ENCODE measurements at places on chromosomes 1 and 21. TPM values are rescaled to one million over a fixed set of nuclear protein-coding genes. Genes with fewer than 3 reads are reported as not detected.

DNA sequence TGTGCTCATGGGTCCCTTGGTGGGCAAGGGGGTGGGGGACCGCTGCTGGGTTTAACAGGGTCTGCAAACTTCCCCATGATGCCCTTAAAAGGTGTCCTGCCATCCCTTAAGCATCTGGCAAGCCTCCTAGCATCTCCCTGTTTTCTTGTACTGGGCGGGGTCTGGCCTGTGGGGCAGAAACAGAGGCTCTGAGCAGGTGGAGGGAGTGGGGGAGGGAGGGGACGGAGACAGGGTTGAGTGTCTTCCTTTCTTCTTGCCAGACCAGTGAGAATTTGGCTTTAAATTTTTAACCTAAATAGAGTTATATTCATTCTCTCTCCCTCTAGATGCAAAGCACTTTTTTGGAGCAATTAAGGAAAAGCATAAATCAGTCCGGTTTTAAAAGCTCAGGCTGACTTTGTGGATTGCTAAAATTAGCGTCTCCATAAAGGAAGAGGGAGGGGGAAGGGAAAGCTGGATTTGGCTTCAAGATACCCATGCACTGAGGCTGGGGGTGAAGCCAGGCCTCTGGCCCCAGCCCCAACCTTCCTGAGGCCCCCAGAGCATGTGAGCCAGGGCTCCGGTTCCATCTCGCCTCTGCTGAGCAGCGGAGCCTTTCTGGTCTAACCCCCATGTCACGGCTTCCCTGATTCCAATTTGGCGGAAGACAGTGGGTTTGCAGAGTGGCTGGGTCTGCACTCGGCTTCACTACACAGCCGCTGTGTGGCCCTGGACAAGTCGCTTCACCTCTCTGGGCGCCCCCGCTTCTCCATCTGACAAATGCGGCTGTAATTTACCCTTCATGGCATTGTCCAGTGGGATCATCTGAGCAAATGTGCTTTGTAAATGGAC is 25.3 kb downstream of the IGSF21 start:
- peaks cover 82% of the 10 kb centered on the region for H3K27me3 ChIP-seq
- H3K36me3 ChIP-seq: no peaks in the 10 kb centered on the region
- DNase-seq: no peak
- H3K4me3 ChIP-seq: no peak overlapping the region
- no peaks in the 10 kb centered on the region for H3K4me1 ChIP-seq

- H3K4me1 ChIP-seq: peaks cover 76% of the 10 kb centered on the region
- H3K27ac ChIP-seq: peak overlapping the region; percentile 98
- H3K36me3 ChIP-seq: no peaks in the 10 kb centered on the region
- DNase-seq: peak; percentile 55
- H3K4me3 ChIP-seq: peak overlapping the region; percentile 11
Measured at GRCh38 chr1:234544087-234544579, 65.2 kb upstream of the TARBP1 start.

Gene TNFAIP8L2
- 0.88 TPM for total RNA-seq

Gene MIB2
- 129 TPM for total RNA-seq

Gene CGN
- 0.52 TPM for total RNA-seq

- H3K27me3 ChIP-seq: peaks cover 9% of the 10 kb centered on the region
- no peak overlapping the region for H3K4me3 ChIP-seq
- DNase-seq: no peak
- H3K36me3 ChIP-seq: no peaks in the 10 kb centered on the region
Measured at GRCh38 chr1:23897083-23897482, 16.1 kb downstream of the CNR2 start.

Gene CRABP2
- 0.60 TPM for total RNA-seq

Gene FAM167B
- 7.9 TPM for total RNA-seq

Gene CFH
- total RNA-seq: 36.4 TPM

- DNase-seq: no peak
- no peaks in the 10 kb centered on the region for H3K36me3 ChIP-seq
- H3K27ac ChIP-seq: no peak overlapping the region
- H3K27me3 ChIP-seq: peaks cover 33% of the 10 kb centered on the region
- H3K4me3 ChIP-seq: no peak overlapping the region
Measured at GRCh38 chr1:202205523-202206190, 12.1 kb downstream of the LGR6 start.

Gene LMOD1
- 9.2 TPM for total RNA-seq

- H3K27me3 ChIP-seq: no peaks in the 10 kb centered on the region
- no peak for DNase-seq
- peaks cover 8% of the 10 kb centered on the region for H3K4me1 ChIP-seq
- H3K4me3 ChIP-seq: no peak overlapping the region
- no peak overlapping the region for H3K27ac ChIP-seq
Measured at GRCh38 chr1:116356673-116357072, 16.4 kb upstream of the ATP1A1 start.

DNA sequence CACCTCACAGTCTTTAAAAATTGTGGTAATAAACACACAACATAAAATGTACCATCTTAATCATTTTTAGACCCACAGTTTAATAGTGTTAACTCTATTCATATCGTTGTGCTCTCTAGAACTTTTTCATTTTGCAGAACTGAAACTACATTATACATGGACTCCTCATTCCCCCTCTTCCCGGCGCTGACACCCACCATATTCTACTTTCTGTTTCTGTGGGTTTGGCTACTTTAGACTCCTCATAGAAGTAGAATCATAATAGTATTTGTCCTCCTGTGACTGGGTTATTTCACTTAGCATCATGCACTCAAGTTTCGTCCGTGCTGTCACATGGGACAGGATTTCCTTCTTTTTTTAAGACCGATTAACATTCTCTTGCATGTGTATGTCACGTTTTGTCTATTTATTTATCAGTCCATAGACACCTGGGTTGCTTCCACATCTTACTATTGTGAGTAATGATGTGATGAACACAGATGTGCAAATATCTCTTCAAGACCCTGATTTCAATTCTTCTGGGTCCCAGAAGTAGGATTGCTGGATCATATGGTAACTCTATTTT is 62.9 kb upstream of the TMPRSS2 start:
- DNase-seq: no peak
- peaks cover 56% of the 10 kb centered on the region for H3K27me3 ChIP-seq
- H3K27ac ChIP-seq: no peak overlapping the region

Gene OR2AJ1
- not detected for total RNA-seq

DNA sequence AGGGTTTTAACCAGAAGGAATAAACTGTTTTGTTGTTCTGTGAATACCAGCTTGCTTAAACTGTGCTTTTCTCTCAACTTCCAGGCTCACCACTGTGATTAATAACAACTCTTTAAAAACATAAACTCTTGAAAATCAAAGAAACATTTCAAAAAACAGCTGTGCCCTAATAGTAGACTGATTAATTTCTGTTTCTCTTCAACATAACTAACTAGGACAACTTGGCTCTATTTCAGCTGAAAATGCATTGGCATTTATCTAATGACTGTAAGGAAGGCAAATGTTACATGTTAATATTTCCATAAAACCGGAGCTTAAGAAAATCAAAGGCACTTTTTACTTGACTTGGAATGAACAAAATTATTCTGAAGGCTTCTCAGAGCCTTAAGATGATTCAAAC is 656.1 kb upstream of the NEGR1 start:
- no peak overlapping the region for H3K27ac ChIP-seq
- H3K4me3 ChIP-seq: no peak overlapping the region
- H3K36me3 ChIP-seq: no peaks in the 10 kb centered on the region
- no peak for DNase-seq
- no peaks in the 10 kb centered on the region for H3K27me3 ChIP-seq
- no peaks in the 10 kb centered on the region for H3K4me1 ChIP-seq

DNA sequence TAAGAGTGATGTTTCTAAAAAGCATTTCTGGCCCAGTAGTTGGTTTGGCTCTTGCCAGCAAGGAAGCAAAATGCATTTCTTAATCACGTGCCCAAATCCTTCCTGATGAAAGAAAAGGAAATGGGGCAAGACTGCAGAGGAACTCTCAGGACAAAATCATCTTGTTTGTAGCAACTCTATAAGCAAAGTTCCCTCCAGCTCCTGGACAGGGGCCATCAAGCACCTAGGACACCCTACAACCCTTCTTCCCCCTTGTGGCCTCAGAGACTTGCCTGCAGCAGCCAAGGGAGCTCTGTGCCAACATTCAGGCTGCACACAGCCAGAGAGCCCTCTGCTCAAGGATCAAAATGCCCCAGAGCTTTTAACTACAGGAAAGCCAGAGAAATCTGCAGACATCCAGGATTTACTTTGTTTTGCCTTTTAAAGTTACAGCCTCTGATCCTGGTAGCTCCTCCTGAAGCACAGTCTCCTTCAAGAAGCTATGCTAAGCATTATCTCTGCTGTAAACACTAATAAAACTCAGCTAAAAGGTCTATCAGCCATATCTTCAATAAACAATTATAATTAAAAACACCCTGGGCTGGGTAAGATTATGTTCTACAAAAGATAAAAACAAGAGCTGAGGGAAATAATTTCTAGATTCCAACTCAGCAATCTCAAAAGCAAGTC is 105.0 kb downstream of the KIAA0319L start:
- peak; percentile 60 for DNase-seq
- H3K36me3 ChIP-seq: peaks cover 64% of the 10 kb centered on the region
- H3K27ac ChIP-seq: peak overlapping the region; percentile 63
- peaks cover 65% of the 10 kb centered on the region for H3K4me1 ChIP-seq
- H3K27me3 ChIP-seq: no peaks in the 10 kb centered on the region

GRCh38 chr21:42002421-42002958 is 7.7 kb downstream of the ZBTB21 start:
- H3K4me1 ChIP-seq: peaks cover 2% of the 10 kb centered on the region
- H3K27ac ChIP-seq: no peak overlapping the region
- no peaks in the 10 kb centered on the region for H3K27me3 ChIP-seq

Gene GPR25
- total RNA-seq: not detected

Gene ZFYVE9
- total RNA-seq: 17.9 TPM

Gene ATP5PO
- total RNA-seq: 780 TPM

DNA sequence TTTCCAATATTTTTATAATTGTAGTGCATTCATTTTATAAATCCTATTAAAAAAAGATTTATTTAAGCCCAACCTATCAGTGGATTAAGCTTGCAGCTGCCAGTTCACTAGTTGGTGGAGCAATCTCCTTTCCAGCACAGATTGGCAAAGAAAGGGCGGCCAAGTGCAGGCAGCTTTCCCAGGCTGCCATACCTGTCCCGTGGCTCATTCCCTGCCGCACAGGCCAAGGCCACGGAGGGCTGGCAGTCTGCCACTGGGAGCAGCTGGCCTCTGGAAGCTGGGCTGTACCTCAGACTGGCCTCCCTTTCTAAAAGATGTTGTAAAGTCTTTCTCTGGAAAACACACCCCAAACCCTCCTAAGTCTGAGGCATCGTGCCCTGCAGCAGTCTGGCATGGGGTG is 74.2 kb downstream of the SIM2 start:
- peak overlapping the region; percentile 61 for H3K27ac ChIP-seq
- no peak overlapping the region for H3K4me3 ChIP-seq
- peaks cover 32% of the 10 kb centered on the region for H3K4me1 ChIP-seq

Gene TRIM46
- 0.11 TPM for total RNA-seq

Gene GSTM5
- 2.4 TPM for total RNA-seq

DNA sequence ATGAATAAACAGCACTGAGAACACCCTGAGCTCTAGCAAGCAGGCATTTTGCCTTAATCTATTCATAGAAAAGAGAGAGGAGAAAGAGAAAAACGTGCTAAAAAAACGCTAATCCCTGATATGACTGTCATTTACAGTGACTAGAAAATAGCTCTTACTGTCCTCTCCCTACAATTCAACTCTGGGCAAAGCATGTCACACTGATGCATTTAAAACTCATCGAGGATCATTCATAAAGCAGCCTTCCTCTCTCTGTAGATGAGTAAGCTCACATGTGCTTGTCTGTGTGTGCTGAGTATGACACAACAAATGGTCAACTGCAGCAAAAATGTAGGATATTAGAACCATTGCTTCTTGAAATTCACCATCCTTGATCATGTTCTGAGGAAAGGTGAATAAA is 109.0 kb downstream of the SGIP1 start:
- H3K36me3 ChIP-seq: no peaks in the 10 kb centered on the region
- no peak overlapping the region for H3K27ac ChIP-seq
- H3K4me1 ChIP-seq: no peaks in the 10 kb centered on the region
- DNase-seq: no peak

DNA sequence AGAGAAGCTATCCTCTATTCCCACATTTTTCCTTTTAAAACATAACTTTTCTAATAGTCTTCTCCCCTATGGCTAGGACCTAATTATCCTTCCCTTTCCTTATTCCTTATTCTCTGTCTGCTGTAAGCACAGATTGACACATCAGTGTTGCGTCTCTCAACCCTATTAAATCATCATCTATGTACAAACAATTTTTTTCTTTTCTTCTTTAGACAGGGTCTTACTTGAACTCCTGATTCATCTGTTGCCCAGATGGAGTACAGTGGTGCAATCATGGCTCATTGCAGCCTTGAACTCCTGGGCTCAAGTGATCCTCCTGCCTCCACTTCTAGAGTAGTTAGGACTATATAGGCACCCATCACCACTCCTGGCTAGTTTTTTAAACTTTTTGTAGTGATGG is 8.3 kb downstream of the KLHDC9 start:
- peaks cover 5% of the 10 kb centered on the region for H3K4me1 ChIP-seq
- H3K4me3 ChIP-seq: no peak overlapping the region
- no peaks in the 10 kb centered on the region for H3K27me3 ChIP-seq
- H3K36me3 ChIP-seq: peaks cover 21% of the 10 kb centered on the region

DNA sequence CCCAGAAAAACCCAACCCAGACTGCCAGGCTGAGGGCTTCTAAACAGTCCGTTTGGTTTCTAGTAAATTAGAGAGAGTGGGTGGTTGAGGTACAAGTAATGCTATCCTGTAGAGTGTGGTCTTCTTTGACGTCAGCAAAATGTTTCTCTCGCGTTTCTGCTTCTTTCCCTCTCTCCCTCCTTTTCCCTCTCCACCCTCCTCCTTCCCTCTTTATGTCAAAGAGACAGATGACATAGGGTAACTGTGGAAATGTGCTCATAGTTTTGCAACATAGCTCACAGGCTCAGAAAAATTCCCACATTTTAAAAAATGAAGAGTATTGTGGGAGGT is 158.3 kb downstream of the TOMM20 start:
- no peaks in the 10 kb centered on the region for H3K27me3 ChIP-seq
- H3K36me3 ChIP-seq: no peaks in the 10 kb centered on the region
- peak overlapping the region; percentile 51 for H3K4me3 ChIP-seq

Gene RGS4
- total RNA-seq: 3.2 TPM

GRCh38 chr1:231872461-231872910 is 245.9 kb downstream of the DISC1 start:
- no peak for DNase-seq
- peaks cover 8% of the 10 kb centered on the region for H3K4me1 ChIP-seq
- no peak overlapping the region for H3K27ac ChIP-seq
- no peaks in the 10 kb centered on the region for H3K27me3 ChIP-seq

DNA sequence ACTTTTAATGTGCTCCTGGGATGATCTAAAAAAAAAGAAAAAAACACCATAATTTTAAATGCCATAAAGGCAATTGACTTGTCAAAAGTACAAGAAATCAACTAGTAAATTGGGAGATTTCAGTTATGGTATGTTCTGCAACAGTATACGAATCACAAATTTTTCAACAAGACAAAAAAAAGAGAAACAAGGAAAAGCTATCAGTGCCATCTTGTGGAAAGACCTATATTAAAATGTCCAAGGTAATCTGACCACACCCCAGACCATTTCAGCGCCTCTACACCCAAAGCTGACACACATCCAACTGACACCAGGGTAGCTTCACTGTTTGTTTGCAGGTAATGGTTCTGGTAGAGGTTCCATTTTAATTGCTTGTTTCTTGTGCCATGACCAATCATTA is 5.0 kb upstream of the DUSP23 start:
- peaks cover 25% of the 10 kb centered on the region for H3K4me1 ChIP-seq
- DNase-seq: no peak
- H3K27ac ChIP-seq: peak overlapping the region; percentile 69
- H3K36me3 ChIP-seq: no peaks in the 10 kb centered on the region
- H3K4me3 ChIP-seq: no peak overlapping the region
